Neural progenitor cell (in vitro differentiated cells): ENCODE measurements at places on chromosomes 7 and 10.

DNA sequence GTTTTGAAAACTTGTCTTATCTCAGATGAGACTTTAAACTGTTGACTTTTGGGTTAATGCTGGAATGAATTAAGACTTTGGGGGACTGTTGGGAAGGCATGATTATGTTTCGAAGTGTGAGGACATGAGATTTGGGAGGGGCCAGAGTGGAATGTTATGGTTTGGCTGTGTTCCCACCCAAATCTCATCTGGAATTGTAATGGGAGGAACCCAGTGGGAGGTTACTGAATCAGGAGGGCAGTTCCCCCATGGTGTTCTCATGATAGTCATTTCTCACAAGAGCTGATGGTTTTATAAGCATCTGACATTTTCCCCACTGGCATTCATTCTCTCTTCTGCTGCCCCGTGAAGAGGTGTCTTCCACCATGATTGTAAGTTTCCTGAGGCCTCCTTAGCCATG lies 13.8 kb upstream of the POT1 start:
- DNase-seq, result no peak

DNA sequence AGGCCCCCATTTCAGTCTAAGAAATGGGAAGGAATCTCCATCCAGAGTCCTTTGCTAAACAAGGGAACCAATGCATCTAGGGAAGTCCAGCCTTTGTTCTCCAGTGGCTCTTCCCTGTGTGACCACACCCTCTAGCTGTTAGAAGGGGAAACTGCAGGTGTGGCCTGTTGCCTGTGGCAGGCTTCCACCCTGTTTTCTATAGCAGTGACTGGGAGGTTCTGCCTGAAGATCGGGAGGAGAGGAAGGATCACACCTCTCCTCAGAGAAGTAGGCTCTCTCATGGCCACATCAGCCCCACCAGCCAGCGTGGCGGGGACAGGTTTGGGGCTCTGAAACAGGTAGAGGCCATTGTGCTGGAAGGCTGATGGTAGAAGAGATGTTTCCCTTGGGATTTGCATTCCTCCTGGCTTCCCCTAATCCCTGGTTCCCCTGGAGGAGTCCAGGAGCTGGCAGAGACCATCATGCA lies 47.7 kb upstream of the TRIM8 start:
- DNase-seq, result peak; percentile 85

GRCh38 chr7:142391191-142391992 lies 133.5 kb upstream of the PRSS58 start:
- peak; percentile 82 for DNase-seq

- no peak for DNase-seq
These were observed 599.7 kb downstream of the PTPRN2 start for GRCh38 chr7:157987906-157988305.

DNA sequence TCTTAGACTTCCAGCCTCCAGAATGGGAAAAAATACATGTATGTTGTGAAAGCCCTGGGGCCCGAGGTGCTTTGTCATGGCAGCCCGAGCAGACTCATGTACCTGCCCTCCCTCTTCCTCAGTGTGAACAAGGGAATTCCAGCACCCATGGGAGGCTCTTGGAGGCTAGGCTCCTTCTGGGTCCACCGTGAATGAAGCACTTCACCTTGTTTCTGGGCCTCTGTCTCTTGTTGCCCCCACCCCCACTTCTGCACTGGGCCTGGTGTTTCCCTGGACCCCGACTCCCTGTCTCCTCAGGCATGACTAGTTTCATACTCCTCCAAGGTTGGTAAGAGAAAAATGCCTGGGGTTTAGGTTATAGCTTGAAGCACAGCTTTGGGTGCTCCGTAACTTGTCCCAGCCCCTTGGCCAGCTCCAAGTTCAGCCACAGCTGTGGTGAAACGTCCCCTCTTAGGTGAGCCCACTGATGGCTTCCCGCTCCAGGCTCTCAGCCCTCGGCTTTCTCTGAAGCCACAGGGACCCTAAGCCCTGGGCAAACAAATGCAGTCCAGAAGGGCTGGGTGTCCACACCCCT lies 30.2 kb upstream of the ARHGAP22 start:
- DNase-seq, result no peak

DNA sequence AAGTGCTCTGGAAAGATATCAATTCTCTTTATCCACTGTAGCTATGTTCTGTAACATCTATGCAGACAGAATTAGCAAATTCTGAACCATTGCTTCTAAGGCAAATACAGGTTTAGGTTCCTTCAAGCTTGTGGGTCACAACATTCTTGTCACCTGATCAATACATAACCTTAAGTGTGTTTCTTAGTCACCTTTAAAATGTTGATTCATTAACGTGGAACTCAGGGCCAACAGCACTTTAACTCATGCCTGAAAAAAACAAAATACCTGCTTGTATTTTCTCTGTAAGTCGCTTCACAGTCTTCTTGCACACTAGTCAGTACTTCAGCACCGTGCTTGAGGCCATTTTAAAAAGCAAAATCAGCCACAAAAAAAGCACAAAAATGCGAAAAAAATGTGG lies 35.2 kb upstream of the TRIL start:
- DNase-seq, result no peak

DNA sequence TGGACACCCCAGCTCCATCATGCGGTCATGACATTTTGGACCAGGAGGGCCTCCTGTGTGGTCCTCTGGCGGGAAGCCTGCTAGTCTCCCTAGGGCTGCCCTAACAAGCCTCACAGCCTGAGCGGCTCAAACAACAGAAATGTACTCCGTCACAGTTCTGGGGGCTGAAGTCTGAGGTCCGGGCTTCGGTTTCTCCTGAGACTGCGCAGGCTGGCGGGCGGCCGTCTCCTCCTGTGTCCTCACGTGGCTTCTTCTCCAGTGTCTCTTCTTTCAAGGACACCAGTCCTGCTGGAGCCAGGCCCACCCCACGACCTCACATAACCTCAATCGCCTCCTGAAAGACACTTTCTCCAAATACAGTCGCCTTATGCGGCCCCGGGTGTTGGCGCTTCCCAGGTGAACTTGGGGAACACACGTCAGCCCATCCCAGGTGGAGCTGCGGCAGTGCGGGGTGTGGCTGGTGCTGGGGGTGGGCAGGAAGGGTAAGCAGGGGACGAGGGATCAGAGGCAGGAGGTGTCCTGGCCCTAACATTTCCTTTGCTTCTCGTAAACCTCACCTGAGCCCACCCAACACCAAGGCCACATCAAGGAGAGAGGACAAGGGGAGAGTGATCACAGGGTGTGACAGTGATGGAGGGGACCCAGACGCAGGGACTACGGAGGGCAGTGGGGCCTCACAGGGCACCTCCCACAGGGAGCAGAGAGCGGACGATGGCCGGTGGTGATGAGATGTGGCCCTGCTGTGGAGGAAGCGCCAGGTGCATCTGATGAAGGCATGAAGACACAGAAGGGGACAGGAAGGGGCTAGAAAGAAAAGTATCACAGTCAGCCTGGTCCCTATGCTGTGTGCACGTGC lies 580.6 kb downstream of the PTPRN2 start:
- no peak for DNase-seq

- DNase-seq, result no peak
These were observed 7.9 kb downstream of the NUDT13 start for GRCh38 chr10:73117976-73118743.

DNA sequence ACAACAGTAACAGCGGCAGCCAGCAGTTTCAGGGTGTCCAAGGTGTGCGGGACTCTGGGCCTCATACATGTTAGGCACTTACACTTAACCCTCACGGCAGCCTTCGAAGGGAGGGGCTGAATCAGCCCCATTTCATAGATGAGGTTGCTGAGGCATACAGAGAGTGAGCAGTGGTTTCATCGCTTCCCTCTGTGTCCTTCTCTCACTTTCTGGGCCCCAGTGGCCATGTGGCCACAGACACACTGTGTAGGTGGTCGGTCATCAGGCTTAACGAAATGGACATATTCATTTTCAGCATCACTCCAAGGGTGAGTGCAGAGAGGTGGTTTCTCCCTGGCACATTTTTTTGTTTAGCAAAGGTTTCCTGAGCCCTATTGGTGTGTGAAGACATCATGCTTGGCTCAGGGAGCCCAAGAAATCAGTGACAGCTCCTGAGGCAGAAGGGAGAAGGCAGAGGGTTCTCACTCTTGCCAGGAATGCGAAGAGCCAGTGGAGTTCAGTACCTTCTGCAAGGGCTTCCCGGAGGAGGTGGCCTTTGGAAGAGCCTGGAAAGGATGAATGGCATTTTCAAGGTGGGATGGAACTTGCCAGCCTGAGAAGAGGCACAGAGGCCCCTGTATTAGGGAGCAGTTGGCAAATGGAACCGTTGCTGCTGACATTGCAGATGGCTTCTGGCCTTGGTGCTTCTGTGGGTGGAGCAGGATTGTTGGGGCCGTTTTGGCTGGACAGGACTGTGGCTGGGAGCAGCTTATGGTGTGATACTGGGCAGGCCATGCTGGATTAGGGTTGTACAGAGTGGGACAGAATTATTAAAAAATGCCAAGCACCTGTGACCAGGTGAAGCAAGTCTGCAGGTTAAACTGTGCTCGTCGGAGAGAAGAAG lies 61.7 kb upstream of the PPIF start:
- no peak for DNase-seq

DNA sequence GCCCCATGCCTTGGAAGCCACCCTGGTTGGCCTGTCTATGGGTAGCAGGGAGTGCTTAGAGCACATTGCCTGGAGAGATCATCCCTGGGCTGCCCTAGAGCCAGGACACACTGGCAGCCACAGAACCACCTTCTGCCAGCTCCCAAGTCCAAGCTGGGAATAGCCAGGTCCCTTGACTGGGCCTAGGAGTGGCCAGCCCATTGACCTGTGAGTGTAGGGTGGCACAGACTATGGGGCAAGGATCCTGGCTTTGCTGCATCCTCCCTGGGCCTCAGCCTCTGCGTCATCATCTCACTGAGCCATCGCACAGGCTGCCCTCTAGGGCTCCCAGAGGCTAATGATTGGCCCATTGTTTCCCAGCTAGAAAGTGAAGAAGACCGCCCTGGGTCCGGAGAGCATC lies 7.0 kb downstream of the AQP1 start:
- DNase-seq, result no peak

- DNase-seq, result no peak
These were observed 117.2 kb downstream of the ELFN1 start for GRCh38 chr7:1787241-1787640.

- no peak for DNase-seq
These were observed 340.4 kb downstream of the OTUD1 start for GRCh38 chr10:23779301-23779700.

- DNase-seq, result no peak
These were observed 366.4 kb downstream of the INHBA start for GRCh38 chr7:41336455-41336952.

DNA sequence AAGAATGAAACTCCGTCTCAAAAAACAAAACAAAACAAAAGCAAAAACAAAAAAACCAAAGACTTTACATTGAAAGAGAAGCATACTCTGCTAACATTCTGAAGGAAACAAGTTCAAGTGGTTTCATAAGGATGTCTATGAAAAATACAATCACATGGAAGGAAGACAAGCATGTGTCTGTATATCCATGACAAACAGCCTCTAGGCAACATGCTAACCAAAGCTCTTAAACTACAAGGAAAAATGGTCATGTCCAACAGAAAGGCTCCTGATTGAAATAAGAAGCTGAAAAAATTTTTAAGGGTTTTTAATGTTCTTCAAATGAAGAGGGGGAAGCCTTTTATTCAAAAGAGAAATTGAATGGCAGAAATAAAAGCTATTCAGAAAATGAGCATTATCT lies 64.9 kb downstream of the UBE2H start:
- DNase-seq, result no peak

- no peak for DNase-seq
These were observed 159.7 kb downstream of the AUTS2 start for GRCh38 chr7:69757981-69758430.

DNA sequence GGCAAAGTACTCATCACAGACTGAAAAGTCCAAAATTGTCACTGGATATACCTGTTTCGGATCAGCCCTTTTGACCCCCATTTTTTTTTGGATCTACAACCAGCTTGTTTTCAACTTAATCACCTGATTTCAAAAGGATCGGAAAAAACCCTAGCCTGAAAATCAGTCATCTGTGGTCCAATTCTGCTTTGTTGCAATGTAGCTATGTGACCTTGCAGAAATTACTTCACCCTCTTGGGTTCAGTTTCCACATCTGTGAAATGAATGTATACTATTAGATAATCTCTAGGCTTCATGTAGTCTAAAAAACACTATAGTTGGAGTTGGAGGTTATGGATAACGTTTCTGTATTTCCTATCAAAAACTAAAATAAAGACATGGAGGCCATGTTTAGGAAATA lies 37.1 kb downstream of the STEAP4 start:
- no peak for DNase-seq

DNA sequence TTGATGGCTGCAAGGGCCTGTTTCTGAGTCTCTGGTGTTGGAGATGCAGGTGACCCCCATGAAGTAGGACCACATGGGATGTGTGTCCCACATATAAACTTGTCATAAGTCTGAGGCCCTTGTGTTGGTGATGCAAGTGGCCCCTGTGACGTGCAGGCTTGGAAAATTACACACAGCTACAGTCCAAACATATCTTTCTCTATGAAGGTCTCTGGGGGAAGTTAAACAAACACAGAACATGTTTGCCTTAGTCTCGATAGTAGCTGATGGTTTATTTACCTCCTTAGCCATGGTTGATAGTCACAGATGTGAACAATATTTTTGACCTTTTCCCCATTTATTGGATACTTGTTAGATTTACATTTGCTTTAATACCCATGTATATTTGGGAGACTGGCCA lies 64.7 kb downstream of the ADCY1 start:
- no peak for DNase-seq

DNA sequence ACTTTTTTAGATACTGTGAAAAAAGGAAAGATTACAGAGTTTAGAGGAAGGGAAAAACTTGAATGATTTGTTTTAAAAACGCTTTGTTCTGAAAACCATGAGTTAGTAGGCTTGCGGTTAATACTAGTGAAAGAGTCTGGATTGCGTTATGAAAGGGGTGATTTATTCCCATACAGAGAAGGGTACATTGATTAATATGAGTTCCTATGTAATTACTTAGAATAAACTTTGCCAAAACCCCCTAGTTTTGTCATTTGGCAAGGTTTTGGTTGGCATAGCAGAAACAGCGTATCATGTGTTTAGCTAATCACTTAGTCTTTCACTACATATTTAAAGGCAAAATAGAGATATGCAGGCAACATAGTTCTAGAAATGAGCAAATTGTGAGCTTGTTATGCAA lies 91.2 kb upstream of the POT1 start:
- DNase-seq, result no peak

- no peak for DNase-seq
These were observed 254.7 kb upstream of the NFE2L3 start for GRCh38 chr7:25897261-25897782.

GRCh38 chr10:114648368-114648767 lies 9.7 kb downstream of the ABLIM1 start:
- DNase-seq, result no peak

DNA sequence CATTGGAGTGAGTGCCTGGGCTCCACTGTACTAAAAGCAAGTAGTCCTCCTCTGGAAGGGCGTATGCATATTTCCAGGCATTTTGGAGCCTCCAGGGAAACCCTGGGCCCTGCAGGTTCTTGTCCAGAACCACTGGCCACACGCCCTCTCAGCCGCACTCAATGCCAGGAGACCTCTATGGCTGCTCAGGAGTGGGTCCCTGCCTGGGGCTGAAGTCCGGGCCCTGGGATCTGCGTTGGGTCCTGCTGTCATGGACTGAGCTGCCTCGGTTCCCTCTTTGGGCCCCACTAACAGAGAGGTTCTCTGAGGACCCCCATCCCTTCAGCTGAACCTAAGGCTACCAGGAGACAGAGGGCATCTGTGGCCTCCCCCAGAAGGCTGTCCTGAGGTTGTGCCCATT lies 58.3 kb downstream of the GRK5 start:
- no peak for DNase-seq

GRCh38 chr10:5466451-5467206 lies 32.7 kb downstream of the CALML5 start:
- peak; percentile 27 for DNase-seq
